Activated CD4-positive, alpha-beta T cell treated with anti-CD3 and anti-CD28 coated beads, Interleukin-2, amount 50 U/mL, for 24 hours (primary cell): ENCODE measurements at places on chromosomes 11 and 22.

DNA sequence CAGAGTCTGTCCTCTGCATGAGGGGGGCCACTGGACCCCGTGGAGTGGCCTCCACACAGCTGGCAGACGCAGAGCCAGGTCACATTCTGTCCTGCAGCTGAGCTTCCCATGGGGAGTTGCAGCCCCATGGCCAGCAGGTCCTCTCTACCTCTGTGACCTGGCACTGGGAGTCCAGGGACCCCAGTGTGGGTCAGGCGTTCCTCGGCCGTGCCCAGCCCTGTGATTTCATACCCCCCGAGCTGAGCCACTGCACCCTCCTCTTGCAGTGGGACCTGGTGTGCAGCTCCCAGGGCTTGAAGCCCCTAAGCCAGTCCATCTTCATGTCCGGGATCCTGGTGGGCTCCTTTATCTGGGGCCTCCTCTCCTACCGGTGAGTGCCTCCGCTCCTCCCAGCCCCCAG lies 32.2 kb upstream of the SLC22A12 start:
- no peak for DNase-seq

DNA sequence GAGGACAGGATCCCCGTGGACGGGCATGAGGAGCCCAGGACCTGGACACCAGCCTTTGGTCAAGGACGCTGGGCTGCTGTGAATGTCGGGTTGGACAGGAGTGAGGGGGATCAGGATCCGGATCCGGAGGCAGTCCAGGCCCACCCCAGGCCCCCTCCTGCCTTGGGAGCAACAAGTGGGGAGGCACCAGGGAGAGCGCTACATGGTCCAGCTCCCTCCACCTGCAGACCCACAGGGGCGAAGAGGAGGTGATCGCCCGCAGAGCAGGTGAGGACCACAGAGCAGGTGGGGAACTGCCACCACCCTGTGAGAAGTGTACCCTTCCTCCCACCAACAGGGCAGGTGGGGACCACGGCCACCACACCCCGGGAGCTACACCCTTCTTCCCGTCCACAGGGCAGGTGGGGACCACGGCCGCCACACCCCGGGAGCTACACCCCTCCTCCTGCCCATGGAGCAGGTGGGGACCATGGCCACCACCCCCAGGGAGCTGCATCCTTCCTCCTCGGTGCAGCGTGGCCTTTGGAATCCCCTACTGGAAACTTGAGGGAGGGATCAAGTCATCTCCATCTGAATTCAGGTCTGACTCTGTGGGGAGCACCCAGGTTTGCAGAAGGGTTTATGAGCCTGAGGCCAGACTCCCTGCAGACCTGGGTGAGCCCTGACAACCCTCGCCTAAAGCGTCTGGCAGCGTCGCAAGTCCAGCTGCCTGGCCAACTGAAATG lies 141.0 kb downstream of the BRD1 start:
- no peak for DNase-seq

GRCh38 chr11:59954219-59954847 lies 9.5 kb upstream of the OOSP4A start:
- no peak for DNase-seq

- DNase-seq: no peak
Measured at GRCh38 chr11:134552749-134553148, 140.7 kb upstream of the B3GAT1 start.

GRCh38 chr11:31967404-31968130 lies 123.3 kb upstream of the RCN1 start:
- no peak for DNase-seq
